ENCODE measurements at places on chromosomes 12 and 14.

DNA sequence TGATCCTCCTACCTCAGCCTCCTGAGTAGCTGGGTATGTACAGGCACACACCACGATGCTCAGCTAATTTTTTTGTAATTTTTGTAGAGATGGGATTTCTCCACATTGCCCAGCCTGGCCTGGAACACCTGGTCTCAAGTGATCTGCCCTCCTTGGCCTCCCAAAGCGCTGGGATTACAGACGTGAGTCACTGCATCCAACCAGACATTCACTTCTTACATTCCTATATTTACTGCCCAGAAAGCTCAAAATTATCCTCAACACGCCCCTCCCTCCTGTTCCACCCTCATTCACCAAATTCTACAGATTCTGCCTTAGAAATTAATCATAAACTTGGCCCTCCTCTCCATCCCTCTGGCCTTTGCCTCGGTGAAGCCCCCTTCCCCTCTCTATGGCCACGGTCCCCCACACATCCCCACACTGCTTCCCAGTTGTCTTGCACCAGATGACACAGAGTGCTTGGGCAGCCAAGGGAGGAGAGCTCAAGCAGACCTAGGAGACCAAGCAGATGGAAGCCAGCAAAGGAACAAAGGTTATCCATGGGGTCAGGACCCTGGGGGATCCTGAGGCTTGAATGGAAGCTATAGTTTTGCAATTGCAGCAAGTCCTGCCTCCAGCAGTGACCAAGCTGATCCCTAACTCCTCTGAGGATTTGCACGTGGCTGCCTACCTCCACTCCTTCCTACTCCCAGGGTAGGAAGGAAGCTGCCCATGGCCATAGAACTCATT, 213.2 kb upstream of the FOXN3 start:
- DNase-seq: no peak

DNA sequence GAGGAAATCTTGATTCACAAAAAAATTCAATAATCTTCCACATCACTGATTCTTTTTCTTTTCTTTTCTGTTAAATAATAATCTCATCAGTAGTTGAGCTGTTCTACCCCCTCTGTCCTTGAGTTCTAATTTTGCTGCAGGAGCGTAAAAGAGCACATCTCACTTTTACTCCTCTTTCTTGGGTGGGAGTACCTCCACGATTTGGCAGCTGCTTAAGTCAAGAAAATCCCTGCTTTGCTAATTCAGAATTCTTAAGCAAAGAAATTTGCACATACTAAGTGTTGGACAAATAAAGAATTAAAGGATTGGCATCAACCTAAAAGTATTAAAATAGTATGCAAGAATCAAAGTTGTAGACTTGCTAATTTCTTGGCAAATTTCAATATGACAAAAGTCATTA, 128.8 kb downstream of the PRKD1 start:
- no peak for DNase-seq

DNA sequence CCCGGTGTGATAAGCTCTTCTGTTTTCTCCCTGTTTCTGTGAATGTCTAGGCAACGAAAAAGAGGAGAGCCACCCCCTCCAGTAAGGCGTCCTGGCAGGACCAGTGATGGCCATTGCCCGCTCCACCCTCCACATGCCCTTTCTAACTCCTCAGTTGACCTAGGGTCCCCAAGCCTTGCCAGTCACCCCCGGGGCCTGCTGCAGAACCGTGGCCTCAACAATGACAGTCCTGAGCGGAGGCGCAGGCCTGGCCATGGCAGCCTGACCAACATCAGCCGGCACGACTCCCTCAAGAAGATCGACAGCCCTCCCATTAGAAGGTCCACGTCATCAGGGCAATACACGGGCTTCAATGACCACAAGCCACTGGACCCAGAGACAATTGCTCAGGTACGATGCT, 94.3 kb downstream of the KICS2 start:
- no peak for DNase-seq

DNA sequence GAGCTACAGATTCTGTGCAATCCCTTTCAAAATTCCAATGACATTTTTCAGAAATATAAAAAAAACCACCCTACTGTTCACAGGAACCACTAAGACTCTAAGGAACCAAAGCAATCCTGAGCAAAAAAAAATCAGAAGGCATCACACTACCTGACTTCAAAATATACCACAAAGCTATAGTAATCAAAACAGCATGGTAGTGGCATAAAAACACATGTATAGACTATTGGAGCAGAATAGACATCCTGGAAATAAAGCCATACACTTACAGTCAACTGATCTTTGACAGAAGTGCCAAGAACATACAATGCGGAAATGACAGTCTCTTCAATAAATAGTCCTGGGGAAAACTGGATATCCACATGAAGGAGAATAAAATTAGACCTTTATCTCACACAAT, 56.5 kb downstream of the EGLN3 start:
- DNase-seq: no peak

- DNase-seq: no peak
These were observed 229.5 kb upstream of the PLXNC1 start for GRCh38 chr12:93918900-93919299.

DNA sequence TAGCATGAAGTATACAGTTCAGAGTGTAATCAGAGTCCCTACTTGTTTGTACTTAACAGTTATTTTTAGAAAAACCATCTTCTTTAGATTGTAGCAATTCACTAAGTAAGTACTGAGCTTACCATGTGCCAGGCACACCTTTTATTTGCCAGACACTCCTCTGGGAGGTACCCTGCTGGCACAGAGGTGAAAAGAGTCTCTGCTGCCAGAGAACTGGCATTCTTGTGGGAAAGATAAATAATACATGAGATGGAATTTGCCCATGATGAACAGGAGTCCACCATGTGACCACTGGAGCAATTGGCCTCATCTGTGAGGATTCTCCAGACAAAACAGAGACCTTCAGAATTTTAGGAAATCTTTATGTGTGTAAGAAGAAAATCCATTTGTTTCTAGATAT, 199.3 kb upstream of the SLC16A7 start:
- no peak for DNase-seq

- no peak for DNase-seq
These were observed 6.6 kb downstream of the CHST11 start for GRCh38 chr12:104463368-104463767.

GRCh38 chr12:117165342-117165741, 24.9 kb downstream of the FBXO21 start:
- no peak for DNase-seq
